ENCODE measurements at places on chromosomes 3 and 15.

- no peak for DNase-seq
Observed at GRCh38 chr3:120341658-120342346, 7.4 kb downstream of the LRRC58 start.

- DNase-seq: no peak
Observed at GRCh38 chr3:50125541-50126286, 29.4 kb upstream of the SEMA3F start.

- no peak for DNase-seq
Observed at GRCh38 chr3:160027541-160028195, 39.0 kb downstream of the IL12A start.

- no peak for DNase-seq
Observed at GRCh38 chr3:72702997-72703396, 145.2 kb downstream of the SHQ1 start.

DNA sequence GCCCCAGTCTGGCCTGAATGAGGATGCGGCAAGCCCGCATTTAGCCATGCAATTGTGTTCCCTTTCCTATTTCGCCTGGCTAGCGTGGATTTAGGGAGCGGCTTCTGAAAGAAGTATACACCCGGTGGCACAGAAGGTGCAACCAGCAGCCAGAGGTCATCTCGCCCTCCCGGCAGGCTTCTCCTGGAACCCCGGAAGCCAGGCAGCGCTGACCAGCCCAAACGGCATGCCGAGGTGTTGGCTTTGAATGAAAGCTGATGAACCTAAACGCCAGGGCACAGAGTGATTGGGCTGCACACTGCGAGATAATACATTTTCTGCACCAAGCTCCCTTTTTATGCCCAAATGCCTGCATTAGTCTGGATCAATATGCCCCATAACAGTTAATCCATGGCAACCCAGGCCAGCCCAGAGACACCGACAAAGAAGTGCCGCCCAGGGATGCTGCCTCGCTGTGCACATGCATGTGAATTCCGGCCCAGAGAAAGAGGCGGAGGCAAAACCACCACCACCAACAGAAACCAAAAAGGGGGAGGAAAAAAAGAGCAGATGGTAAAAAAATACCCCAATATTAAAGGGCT is 1.4 kb downstream of the SRGAP3 start:
- DNase-seq: no peak

- DNase-seq: no peak
Observed at GRCh38 chr3:6803619-6804018, 57.3 kb upstream of the GRM7 start.

DNA sequence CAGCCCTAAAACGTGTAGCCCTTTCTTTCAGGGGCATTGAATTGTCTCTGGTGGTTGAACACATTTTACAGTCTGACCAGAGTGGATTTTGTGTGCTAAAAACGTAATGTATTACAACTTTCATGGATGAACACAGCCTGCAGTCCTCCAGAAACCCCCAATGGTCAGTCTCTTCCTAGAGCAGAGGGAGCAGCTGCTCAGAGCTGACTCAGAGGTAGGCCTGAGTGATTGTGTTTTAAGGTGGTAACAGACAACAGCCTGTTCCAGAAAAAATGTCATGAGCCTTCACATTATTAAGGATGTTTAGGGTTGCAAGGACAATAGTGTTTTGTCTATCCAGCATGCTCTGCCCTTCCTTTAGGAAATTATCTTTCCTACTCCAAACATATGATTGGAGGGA is 34.5 kb upstream of the CTNNB1 start:
- no peak for DNase-seq

GRCh38 chr3:112376241-112376911 is 43.4 kb downstream of the CD200 start:
- DNase-seq: no peak

- no peak for DNase-seq
Observed at GRCh38 chr15:100713163-100713867, 110.9 kb downstream of the ASB7 start.

- no peak for DNase-seq
Observed at GRCh38 chr3:99851955-99852354, 34.3 kb downstream of the CMSS1 start.

DNA sequence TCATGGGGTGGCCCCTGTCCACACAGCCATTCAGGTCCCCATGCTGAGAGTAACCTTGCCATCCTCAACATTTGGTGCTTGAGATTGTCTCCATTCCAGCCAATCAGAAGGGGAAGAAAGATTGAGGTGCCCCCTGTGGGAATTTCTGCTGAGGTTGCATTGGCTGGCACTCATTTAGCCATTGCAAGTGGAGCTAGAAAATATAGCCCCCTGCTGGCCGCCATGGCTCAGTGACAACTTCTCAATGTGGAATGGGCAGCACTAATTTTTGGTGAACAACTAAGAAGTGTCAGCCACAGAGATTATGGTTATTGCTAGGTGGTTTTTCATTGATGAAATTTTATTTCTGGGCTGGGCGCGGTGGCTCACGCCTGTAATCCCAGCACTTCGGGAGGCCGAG is 22.0 kb downstream of the COL6A6 start:
- peak; percentile 42 for DNase-seq

GRCh38 chr3:59699648-59700320 is 650.0 kb upstream of the CFAP20DC start:
- DNase-seq: no peak

GRCh38 chr3:191290311-191291025 is 38.7 kb upstream of the CCDC50 start:
- no peak for DNase-seq

DNA sequence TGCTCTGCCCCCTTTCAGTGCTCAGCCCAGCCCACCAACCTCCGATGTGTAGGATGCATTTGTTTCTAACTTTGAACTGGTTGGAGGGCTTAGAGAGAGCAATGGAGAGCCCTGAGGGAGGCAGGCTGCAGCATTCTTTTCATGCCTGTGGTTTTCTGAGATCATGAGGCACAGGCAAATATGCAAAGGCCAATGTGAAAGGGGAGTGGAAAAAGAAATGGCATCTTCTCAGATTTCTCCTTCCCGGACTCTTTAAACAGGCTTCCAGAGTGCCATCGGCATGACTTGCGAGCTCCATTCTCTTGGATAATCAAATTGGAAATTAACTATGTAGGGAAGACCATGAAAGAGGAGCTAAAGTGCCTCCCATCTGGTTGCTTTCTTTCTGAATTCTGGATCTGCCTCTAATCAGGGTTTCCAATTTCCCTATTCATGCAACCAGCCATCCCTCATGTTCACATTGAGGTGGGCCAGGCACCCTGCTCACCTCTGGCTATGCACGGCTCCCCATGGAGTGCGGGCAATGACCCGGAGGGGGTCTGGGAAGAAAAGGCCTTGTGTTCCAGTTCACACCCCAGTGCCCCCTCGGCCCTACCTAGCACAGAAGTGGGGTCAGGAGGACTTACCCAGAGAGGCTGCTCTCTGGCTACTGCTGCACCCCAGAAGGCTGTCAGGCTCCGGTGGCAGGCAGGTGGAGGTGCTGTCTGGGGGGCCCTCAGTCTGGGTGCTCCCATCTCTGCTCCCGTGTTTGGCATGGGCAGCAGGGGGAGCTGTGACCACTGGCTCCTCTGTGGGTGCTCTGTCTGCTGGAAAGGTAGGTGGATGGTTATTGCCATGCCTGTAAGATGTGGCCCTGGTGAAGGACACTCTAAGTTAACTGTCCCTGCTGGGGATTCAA is 16.1 kb downstream of the AMOTL2 start:
- DNase-seq: peak; percentile 4

DNA sequence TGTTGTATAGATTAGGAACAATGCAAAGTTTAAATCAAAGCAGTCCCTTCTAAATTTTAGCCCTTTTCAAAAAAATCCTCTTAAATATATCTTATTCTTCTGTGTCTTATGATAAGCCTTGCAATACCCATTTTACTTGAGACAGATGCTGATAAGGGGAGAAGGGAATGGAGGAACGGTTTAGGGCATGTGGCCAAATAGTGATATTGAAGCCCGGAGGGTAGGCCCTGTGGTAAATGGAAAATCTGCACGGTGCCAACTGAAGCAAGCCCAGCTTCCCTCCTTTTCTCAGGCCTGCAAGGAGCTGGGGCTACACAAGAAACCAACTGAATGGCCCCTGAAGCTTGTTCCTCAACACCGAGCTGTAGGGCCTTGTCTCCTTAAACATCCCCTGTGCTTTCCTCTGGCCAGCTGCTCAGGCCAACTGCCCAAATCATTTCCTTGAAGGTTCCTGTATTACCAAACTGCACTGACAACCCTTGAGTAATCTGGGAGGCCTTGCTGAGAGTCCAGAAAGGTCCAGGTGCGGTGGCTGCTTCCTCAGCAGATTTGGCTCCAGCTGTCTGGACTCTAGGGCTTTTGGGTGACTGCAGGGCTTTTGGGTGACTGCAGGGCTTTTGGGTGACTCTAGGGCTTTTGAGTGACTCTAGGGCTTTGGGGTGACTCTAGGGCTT is 67.2 kb downstream of the NCEH1 start:
- no peak for DNase-seq

DNA sequence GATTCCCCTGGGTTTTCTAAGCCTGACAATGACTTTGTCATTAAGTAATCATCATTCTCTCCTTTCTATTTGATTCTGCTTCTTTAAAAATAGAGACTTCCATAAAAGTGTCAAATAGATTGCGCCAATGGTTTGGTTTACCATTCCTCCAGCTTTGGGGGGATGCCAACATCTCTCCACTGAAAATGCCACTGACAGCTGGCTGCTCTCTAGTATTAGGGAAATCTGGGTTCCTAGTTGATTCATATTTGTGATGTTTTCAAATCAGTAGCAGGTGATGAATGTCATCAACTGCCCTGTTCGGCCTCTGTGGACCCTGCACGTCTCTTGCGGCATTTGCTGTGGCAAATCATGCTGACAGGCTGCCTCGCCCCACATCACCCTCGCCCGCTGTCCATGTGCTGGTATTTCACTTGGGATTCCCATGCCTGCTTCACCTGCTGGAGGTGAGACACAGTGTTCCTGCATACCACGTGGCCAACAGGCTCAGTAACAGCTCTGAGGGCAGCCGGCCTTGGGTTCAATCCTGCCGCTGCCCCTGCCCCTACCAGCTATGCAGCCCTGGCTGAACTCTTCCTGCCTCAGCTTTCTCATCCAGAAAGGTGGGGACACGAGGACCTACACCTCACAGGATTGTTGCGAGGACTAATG is 28.1 kb downstream of the ZXDC start:
- DNase-seq: no peak

DNA sequence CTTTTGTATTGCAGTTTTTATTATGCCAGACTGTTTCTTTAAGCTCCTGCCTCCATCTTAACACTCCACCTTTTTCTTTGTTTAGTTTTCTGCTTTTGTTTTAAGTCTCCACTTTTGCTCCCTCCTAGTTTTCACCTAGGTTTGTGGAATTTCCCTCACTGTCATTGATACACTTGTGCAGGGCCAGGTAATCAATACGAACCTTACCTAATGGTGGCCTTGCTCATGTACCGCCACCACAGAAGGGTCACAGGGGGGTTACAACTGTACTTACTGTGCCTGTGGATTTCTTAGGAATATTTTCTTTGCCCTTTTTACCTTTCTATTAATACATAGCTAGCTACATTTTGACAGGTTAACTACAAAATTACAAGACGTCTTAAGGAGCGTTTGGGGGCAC is 43.4 kb upstream of the TPM1 start:
- DNase-seq: no peak

GRCh38 chr15:65339920-65340319 is 35.4 kb downstream of the RNU5B-1 start:
- no peak for DNase-seq

GRCh38 chr3:8446845-8447244 is 54.8 kb upstream of the LMCD1 start:
- DNase-seq: no peak

DNA sequence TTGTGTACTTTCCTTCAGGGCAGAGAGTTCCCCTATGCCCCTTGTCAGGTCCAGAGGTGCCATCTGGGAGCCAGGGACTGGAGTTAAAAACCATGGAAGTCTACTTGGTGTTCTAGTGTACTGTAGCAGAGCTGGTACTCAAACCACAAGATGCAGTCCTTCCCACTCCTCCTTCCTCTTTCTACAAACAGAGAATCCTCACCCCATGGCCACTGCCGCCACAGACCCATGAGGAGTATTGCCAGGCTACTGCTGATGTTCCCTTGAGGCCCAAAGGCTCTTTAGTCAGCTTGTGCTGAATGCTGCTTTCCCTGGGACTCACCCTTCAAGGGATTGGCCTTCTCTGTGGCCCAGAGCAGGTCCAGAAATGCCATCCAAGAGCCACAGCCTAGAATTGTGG is 229.2 kb upstream of the ZPLD1 start:
- no peak for DNase-seq

- no peak for DNase-seq
Observed at GRCh38 chr3:40899286-40899712, 300.0 kb upstream of the CTNNB1 start.

GRCh38 chr15:72047020-72047419 is 70.9 kb downstream of the MYO9A start:
- DNase-seq: no peak

- DNase-seq: no peak
Observed at GRCh38 chr15:58498821-58499580, 67.2 kb downstream of the LIPC start.

DNA sequence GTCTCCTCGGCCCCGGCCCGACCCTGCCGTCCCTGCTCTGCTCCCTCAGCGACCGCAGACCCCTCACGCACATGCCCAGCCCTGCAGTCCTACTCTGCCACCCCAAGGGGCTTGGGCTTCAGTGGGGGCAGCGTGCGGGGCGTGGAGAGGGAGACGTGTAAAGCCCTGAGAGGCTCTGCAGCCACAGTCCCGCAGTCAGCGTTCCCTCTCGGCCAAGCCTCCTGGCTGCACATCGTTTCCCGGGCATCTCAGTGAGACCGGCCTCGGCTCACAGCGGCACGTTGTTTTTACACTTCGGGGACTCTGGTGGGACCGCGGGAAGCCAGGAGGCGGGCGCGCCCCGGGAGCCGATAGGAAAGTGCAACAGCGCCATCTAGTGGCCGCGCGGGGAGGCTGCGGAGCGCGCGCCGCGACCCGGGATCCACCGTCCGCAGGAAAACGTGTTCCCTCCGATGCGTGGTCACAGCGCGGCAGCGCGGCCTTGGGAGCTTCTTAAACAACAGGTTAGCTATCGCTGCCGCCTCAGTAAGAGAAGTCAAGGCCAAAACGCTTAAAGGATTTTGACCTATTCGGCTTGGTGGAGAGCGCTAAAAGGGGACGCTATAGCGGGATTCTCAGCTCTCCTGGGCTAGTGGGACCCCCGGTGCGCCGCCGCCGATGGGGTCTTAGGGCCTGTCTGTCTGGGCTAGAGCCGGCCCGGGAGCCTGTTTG is 226.8 kb upstream of the IGF1R start:
- DNase-seq: peak; percentile 24
